H1 (cell line): ENCODE measurements at places on chromosomes 12 and 14. TPM values are rescaled to one million over a fixed set of nuclear protein-coding genes. Genes with fewer than 3 reads are reported as not detected.

The NUAK1 gene
- total RNA-seq, result 18.2 and 18.9 TPM in 2 replicates

The SLC7A8 gene
- total RNA-seq, result 204 and 209 TPM in 2 replicates

The KRT3 gene
- not detected in 2 replicates for total RNA-seq

DNA sequence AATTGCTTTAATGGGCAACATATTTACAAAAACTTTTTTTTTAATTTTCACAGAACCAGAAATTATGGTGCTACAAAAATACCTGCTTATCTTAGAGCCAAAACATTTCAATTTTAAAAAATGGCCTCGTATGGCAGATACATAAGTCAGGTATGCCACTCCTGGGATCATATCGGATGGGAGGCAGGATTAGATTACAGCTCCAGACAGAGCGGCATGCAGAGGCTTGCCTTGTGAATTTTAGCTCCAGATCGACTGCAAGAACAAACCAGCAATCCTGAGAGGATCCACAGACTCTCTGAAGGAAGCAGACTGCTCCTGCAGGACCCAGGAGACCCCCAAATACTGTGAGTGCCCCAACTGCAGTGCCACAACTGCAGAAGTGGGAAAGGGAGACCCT, 169.3 kb upstream of the AMIGO2 start:
- no peak for DNase-seq

- no peak for DNase-seq
These were observed 25.2 kb downstream of the DHRS4L2 start for GRCh38 chr14:24013654-24014514.

DNA sequence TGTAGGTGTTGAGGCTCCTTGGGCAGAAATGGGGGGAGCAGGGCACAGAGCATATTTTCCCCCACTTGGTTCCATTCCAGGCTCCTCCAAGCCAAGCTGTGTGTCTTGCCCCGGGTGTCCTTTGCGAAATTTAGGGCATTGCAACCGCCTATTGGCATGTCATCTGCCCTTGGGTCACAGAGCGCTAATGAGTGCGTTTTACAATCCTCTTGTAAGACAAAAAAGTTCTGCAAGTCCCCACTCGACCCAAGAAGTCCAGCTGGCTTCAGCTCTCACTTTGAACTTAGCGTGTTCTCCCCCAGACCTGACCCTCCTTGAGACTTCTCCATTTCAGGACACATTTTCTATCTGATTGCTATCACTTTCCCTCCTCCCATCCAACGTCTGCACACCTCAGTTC, 6.1 kb upstream of the LRTM2 start:
- DNase-seq, result no peak

DNA sequence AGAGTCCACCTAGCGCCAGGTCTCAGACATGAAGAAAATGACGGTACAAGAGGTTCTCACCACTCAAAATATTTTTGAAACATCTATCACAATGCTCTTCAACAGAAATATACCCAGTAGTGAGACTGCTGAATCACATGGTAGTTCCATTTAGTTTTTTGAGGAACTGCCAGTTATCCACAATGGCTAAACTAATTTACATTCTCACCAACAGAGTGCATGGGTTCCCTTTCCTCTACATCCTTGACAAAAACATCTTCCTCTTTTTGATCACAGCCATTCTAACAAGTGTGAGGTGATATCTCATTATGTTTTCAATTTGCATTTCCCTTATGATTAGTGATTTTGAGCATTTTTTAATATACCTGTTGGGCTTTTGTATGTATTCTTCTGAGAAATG, 5.7 kb upstream of the GPR65 start:
- DNase-seq, result no peak

- DNase-seq, result no peak
These were observed 948.2 kb downstream of the GALC start for GRCh38 chr14:87044807-87045206.

DNA sequence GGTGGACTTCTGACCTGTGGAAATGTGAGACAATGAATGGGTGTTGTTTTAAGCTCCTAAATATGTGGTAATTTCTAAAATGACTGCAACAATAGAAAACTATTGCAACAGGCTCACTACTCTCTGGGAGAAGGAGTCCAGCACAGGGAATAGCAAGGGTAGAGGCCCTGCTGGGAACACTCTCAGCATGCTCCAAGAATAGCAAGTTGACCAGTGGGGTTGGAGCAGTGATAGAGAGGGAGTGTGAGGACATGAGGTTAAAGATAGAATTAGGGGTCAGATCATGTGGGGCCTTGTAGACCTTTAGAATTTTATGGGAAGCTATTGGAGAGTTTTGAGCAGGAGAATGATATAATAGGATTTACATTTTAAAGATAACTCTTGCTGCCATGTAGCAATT, 346.7 kb upstream of the CCDC196 start:
- no peak for DNase-seq
